Stimulated activated CD4-positive, alpha-beta T cell treated with anti-CD3 and anti-CD28 coated beads, Interleukin-1b, Interleukin-23, amount 100 ng/mL, for 24 hours (primary cell): ENCODE measurements at places on chromosomes 3 and 15.

GRCh38 chr3:147572970-147573340 is 163.8 kb downstream of the ZIC1 start:
- no peak for DNase-seq

GRCh38 chr15:33059184-33059583 is 135.3 kb downstream of the FMN1 start:
- no peak for DNase-seq

DNA sequence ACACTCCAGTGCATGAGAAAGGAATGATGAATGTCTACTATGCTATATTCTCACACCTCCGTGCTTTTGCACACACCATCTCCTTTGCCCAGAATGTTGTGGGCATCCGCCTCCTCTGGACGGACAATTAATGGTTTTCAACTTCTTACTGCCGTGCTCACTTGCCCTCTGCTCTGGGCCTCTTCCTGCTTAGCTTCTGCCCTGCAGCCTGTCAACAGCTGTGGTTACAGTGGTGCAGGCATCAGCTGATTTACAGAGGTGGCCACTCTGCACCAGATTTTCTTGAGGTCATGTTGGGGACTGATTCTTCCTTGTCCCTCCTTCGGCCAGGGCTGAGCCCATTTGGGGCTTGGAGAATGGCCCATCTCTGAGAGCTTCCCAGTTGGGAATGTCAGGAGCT is 56.5 kb upstream of the TMEM115 start:
- DNase-seq = no peak

- no peak for DNase-seq
Observed at GRCh38 chr15:74380361-74381189, 13.1 kb upstream of the CYP11A1 start.

- no peak for DNase-seq
Observed at GRCh38 chr3:61141697-61142096, 109.6 kb downstream of the FHIT start.

- DNase-seq = no peak
Observed at GRCh38 chr3:116188231-116188785, 257.0 kb downstream of the LSAMP start.

GRCh38 chr15:73031648-73032047 is 20.6 kb upstream of the NEO1 start:
- no peak for DNase-seq

GRCh38 chr15:82197733-82198594 is 64.6 kb downstream of the EFL1 start:
- peak; percentile 14 for DNase-seq

DNA sequence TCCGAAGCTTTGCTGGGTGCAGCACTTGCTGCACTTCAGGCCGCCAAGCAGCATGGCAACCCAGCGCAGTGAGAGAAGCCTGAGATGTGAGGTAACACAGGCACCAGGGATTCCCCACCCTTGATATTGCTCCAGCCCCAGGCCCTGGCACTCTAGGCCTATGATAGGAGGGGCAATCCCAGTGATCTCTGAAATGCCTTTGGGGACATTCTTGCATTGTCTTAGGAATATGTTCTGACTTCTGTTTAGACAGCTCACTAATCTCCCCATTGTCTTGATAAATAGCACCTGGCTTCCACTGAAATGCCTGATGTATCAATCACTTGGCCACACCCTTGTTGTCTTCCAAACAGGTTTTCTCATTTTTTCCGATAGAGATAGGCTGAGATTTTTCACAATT is 102.8 kb downstream of the SOX14 start:
- no peak for DNase-seq

- DNase-seq = no peak
Observed at GRCh38 chr15:89985111-89985510, 16.0 kb upstream of the ZNF710 start.

- no peak for DNase-seq
Observed at GRCh38 chr3:144487011-144487410, 515.4 kb downstream of the DIPK2A start.

DNA sequence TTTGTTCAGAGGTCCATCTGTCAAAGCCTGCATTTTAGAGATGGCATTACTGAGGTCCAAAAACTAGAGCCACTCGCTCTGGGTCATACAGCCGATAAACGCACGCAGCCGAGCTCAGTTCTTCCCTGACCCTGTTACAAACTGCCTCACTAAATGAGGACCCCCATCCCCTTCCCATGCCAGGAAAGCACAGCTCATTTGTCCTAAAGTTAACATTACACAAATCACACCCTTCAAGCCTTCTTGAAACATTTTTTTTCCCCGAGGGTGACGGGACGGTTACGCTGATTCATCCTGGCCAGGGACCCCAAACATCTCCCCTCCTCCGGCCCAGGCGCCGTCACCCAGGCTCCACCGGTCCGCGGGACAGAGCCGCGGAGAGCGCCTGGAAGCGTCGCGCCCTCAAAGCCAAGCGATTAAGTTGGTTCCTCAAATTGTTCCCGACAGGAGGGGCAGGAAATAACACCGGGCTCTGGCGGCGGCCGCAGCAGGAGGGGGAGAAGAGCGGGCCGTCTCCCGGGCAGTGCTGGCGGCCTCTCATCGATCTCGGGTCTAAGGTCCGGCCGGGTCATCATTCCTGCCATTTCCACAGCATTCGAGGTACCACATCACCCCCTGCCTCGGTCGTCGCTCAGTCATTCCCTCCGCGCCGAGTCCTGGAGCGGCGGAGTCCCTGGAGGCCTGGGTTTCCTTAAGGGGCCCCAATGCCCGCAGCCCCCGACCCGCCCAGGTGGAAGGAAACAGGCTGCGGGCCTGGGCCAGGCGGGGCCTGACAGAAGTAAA is 619 bp upstream of the CMTM8 start:
- no peak for DNase-seq

DNA sequence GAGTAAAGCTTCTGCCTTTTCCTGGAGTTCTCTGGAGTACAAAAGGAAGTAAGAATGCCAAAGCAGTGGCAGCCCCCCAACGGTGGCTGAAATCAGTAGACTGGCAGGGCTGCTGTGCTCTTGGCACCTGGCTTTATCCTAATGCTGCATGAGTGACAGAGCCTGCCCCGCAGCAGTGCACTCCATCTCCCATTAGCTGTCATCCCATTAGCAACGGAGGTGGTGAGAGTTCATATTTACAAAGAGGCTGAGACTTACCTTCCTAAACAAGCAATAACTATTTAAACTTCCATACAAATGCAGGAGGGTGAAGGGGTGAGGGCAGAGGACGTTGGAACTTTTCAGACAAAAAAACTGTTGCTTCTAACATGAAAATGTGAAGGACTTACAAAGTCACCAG is 51.9 kb downstream of the SERPINI1 start:
- no peak for DNase-seq

GRCh38 chr3:62874711-62875557 is at the start of gene CADPS:
CADPS (minus strand) TSS chr3:62875416; CDS start chr3:62875029, 387 bp downstream.
- no peak for DNase-seq

GRCh38 chr3:124652009-124652408 is 78.2 kb upstream of the UMPS start:
- no peak for DNase-seq

GRCh38 chr3:77281721-77282120 is 241.8 kb downstream of the ROBO2 start:
- DNase-seq = no peak

GRCh38 chr3:128498127-128498626 is 5.2 kb upstream of the GATA2 start:
- no peak for DNase-seq

DNA sequence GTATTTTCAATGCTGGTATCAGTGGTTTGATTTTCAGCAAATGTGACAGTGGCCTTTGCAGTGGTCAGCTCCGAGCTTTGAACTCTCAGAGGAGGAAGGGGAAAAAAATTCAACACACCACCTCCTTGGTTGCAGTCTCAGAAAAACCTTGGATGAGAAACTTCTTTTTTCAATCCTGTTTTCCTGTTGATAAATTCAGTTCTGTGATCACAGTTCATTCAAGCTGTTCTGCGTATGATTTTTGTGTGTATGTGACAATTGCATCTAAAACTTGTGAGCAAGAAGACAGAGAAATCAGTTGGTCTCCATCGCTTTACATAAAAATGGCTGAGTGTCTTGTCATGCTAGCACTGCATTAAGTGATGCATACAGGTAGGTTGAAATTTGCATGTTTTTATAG is 19.2 kb downstream of the ZBTB38 start:
- no peak for DNase-seq

- no peak for DNase-seq
Observed at GRCh38 chr3:33909547-33909946, 111.1 kb downstream of the PDCD6IP start.

- DNase-seq = no peak
Observed at GRCh38 chr3:153625506-153625905, 463.5 kb downstream of the RAP2B start.

DNA sequence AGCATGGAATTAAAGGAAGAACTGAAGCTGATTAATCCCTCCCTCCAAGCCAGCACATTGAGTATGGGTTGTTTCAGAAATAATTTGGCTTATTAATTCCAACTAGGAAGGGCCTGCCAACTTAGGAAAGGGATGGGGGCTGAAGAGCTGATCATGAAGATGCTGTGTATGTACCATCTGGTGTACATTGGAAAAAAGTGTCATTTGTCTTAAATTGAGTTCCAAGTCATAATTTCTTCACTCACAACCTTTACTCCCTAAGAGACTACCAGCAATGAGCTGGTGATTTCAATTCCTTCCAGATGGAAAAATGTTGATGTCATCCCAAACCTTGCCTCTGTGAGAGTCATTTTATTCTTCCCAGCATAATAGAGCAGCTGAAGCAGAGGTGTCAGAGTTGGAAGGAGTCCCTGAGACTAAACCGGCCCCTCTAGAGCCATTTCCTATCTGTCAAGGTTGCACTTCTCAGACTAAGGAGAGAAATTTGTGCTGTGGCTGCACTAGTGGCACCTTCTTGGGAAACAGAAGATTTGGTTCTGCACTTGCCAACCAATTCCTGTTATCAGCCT is 79.4 kb downstream of the GTPBP8 start:
- DNase-seq = no peak

GRCh38 chr15:57259568-57260040 is 116.7 kb upstream of the CGNL1 start:
- DNase-seq = no peak

- no peak for DNase-seq
Observed at GRCh38 chr3:157059181-157059580, 100.8 kb downstream of the CCNL1 start.
